AML-193 (cell line): ENCODE measurements at places on chromosomes 6 and 20.

- DNase-seq, result no peak
These were observed 77.9 kb downstream of the ZNF217 start for GRCh38 chr20:53515749-53516148.

DNA sequence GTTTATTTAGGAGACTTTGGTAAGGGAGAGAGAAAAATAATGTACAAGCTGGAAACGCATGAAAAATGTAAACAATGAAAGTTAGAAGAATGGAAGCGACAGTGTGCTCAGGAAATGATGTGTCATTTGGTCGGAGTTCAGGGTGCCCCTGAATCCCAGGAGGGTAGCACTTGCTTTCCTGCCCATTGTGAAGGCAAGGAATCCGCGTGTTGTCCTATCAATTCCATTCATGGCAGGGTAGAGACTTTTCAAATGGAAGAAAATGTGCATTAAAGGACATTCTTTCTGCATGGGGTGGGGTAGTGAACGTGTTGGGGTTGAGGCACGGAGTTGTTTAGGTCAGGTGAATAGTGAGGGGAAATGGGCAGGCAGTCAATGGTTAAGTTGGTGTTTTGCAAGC lies 33.7 kb downstream of the GCNT2 start:
- no peak for DNase-seq

- no peak for DNase-seq
These were observed 60.4 kb upstream of the RSPO3 start for GRCh38 chr6:127058027-127058426.

DNA sequence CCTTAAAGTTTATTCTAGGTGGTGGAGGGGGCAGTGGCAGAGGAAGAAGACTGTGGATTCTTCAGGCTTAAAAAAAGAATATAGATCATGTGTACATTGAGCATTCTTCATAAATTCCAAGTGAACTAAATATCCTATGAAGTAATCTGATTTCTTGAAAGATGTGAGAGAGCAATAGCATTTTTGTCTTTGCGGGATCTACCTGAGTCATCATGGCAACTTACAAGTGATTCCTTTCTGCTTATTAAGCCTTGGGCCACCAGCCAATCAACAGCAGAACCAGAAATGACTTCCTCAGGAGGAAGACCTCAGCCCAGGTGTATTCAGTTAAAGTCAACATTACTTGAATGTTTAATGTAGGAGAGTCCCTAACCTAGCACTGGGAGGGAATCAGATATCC lies 756.9 kb downstream of the TFAP2A start:
- DNase-seq, result no peak

DNA sequence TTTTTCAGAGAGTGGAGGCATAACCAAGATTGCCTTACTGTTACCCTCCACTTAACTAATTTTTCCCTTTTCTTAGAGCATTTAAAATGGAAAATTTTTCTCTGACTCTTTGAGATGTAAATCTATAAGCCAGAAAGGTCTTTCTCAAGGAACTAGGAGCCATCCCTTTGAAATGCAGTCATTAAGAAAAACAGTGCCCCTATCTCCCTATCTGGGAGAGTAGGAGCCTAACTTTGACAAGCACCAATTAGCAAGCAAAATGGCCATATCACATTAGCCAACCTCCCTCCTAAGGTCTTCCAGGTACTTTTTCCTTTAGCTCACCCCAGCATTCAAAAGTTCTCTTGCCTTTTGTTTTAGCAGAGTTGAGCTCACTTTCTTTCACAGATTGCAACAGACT lies 570.5 kb downstream of the EPHA7 start:
- DNase-seq, result no peak
